ENCODE measurements at places on chromosomes 3 and 15. TPM values are rescaled to one million over a fixed set of nuclear protein-coding genes. Genes with fewer than 3 reads are reported as not detected.

Gene DISP2
- 1.0 TPM for total RNA-seq

Gene PRSS50
- total RNA-seq, result 1.4 TPM

Gene ISLR
- not detected for total RNA-seq

Gene CPN2
- not detected for total RNA-seq

Gene GPR149
- total RNA-seq, result not detected

DNA sequence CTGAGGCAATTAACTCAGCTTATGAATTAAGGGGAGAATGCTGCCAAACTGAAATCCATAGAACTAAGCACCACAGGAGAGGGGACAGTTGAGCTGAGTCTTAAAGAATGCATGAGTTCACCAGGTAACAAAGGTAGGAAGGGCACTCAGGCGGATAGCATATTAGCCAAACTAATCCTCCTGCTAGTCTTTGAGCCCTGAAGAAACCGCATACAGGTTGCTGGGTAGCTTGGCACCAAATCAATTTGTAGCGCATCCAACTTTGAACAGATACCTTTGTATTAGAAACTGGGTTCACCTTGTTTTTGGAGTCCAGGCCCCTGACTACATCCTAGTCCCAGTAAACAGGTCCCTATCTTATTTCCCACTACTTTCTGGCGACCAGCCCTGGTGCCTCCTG is 93.7 kb downstream of the FRMD4B start:
- peak; percentile 36 for DNase-seq

GRCh38 chr3:45084820-45085816 is 59.0 kb downstream of the CLEC3B start:
- DNase-seq, result no peak

DNA sequence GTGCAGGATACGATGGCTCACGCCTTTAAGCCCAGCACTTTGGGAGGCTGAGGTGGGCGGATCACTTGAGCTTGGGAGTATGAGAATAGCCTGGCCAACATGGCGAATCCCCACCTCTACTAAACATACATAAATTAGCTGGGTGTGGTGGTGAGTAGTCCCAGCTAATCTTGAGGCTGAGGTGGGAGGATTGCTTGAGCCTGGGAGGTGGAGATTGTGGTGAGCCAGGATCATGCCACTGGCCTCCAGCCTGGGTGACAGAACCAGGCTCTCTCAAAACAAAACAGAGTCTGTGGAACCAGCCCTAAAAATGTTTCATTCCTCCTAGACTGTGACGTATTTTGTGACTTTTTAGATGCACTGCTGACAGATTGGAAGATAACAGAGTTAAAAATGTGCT is 34.3 kb upstream of the RAD51 start:
- DNase-seq, result no peak

- DNase-seq, result no peak
Observed at GRCh38 chr3:193826159-193826795, 233.3 kb downstream of the OPA1 start.

DNA sequence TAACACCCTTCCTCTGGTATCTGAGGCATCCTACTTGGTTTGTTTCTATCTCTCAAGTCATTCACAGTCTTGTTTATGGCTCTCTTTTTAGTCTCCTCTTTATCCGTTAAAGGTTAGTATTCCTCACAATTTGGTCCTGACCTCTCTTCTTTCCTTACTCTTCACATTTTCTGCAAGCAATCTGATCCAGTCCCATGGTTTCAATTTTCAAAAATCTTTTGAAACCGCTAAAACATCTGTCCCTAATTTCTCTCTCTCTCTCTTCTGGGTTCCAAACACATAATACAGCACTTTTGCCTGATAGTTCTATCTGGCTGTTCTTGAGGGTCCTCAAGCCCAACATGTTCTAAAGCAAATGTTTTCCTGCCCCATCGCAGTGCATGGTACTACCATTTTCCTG is 149.0 kb downstream of the SERPINI1 start:
- no peak for DNase-seq

DNA sequence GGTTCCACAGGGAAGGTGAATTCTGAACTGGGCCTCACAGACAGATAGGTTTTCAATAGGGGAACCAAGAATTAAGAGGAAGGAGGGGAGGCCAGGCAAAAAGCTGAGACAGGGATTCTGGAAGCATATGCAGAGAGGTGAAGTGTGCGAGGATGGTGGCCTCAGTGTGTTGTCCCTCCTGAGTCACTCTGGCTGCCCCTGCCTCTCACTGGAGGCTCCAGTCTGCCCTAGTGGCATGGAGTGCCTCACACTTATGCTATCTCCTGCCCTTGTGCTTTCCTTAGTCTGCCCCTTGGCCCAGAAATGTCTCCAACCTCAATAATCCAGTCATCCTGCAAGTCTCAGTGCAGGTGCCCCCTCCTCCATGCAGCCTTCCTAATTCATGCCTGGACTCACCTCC is 32.2 kb upstream of the RBP1 start:
- DNase-seq, result no peak

DNA sequence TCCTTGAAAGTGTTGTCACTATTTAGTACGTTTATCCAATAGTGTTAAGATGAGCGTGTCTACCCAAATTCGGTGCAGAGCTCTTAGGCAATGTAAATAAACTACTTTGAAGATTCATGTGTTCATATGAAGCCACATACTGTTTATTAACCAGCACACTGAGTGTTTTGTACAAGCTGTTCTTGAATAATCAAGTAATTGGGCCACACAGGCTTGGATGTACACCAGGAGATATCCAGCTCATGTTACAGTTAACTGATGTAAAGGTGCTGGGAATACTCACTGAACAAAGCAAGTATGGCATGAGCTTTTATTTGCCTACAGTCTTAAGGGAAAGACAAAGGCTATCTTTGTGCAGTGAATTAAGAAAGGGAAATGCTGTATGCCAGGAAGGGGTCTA is 632 bp upstream of the DHX36 start:
- DNase-seq, result no peak

DNA sequence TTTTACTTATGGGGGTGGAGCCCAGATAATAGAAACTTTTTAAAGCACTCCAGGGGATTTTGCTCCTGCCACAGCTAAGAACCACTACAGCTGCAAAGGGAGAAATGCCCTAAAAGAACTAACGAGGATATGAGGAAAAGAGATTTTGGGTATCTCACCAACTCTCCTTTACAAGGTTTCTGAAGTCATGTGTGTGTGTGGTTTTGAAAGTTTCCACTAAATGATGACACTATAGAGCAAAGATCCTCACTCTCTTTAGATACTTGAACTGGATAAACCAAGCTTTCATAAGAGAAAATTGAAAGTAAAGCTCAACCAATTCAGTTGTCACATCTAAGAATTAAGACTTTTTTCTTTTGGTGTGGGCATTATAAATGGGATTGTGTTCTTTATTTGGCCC is 455.3 kb upstream of the ALCAM start:
- no peak for DNase-seq

- no peak for DNase-seq
Observed at GRCh38 chr15:96762566-96762965, 432.1 kb downstream of the NR2F2 start.

GRCh38 chr3:122493296-122493695 is 21.4 kb downstream of the KPNA1 start:
- DNase-seq, result no peak

- no peak for DNase-seq
Observed at GRCh38 chr3:53230789-53231188, 25.0 kb downstream of the TKT start.

GRCh38 chr3:127803619-127804018 is 18.7 kb downstream of the MGLL start:
- no peak for DNase-seq

GRCh38 chr3:38397320-38397719 is 50.7 kb downstream of the XYLB start:
- DNase-seq, result peak; percentile 75

DNA sequence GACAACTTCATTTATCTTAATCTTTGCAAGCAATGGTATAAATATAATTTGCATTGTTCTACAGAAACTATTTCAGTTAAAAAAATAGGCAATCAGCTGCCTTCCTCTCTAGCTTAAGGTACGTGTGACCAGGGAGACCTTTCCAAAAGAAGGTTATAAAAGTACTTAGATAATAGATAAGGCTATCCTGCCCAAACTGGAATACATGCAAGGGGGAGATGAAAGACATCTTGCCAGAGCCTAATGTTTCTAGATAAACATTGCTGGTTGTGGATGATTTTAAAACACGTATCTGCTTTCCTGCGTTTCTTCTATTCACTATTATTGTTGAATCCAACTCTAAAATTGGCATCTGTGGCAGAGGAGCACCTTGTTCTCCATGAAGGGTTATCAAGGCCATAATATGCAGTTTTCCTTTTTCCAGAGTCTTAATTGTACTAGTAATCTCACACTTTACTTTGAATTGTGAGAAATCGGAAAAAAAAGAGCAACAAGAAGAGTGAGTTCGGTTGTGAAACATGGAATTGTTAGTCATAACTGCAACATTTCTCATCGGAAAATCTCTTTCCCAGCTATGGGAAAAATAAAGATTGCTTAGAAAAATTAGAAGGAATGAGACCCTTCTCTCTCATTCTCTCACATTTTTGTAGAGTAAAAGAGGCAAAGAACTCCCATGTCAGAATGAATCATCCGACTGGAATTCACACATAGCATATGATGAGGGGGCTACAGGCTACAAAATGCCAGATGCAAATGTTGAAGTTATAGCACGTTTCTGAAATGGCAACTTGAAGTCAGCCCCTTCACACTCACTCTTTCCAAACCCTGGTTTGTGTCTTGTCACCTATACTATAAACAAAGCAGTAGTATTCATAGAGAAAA is 936.1 kb upstream of the NR2F2 start:
- no peak for DNase-seq

DNA sequence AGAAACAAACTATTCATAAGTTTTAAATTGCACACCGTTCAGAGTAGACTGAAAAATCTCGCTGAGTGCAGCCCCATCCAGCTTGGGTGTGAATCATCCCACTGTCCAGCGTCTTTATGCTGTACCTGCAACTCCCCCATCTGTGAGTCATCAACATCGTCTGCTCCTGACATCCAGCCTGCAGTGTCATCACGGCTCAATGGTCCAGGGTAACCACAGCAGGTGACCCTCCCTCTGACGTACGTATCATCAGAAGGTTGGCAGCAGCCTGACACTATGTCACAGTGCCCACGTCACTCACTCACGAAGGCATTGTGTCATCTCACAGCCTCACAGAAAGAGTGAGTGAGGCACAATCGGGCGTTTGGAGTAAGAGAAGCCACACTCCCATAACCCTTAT is 65.2 kb downstream of the TPRA1 start:
- DNase-seq, result no peak

GRCh38 chr3:14861031-14861430 is 42.3 kb downstream of the FGD5 start:
- no peak for DNase-seq

DNA sequence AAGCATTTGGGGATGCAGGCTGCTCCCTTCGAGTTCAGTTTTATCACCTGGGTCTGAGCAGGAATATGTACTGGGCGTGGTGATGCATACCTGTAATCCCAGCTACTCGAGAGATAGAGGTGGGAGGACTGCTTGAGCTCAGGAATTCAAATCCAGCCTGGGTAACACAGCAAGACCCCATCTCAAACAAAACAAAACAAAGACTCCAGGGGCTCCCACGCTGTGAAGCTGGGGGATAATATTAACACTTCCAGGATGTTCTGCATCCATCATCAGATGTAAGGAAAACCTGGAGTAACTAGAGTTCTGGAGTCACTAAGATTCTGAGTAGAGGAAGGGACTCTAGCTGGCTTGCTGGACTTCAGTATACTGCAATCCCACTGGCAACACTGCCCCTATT is 40.6 kb downstream of the LYZL4 start:
- DNase-seq, result peak; percentile 41

GRCh38 chr15:63974021-63974420 is 72.3 kb downstream of the DAPK2 start:
- DNase-seq, result no peak

DNA sequence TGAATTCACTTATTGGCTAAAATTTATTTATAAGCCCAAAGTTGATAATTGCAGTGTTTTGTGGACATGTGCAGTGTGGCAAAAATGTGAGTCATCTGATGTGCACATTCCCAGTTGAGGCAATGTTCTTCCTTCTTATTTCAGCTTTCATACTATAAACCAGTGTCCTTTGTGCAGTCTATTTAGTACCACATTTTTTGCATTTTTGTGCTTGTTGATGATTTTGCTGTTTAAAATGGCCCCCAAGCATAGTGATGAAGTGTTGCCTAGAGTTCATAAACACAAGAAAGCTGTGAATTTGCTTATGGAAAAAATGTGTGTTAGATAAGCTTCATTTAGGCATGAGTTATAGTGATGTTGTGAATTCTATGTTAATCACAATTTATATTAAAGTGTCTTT is 19.4 kb upstream of the IL20RB start:
- no peak for DNase-seq

DNA sequence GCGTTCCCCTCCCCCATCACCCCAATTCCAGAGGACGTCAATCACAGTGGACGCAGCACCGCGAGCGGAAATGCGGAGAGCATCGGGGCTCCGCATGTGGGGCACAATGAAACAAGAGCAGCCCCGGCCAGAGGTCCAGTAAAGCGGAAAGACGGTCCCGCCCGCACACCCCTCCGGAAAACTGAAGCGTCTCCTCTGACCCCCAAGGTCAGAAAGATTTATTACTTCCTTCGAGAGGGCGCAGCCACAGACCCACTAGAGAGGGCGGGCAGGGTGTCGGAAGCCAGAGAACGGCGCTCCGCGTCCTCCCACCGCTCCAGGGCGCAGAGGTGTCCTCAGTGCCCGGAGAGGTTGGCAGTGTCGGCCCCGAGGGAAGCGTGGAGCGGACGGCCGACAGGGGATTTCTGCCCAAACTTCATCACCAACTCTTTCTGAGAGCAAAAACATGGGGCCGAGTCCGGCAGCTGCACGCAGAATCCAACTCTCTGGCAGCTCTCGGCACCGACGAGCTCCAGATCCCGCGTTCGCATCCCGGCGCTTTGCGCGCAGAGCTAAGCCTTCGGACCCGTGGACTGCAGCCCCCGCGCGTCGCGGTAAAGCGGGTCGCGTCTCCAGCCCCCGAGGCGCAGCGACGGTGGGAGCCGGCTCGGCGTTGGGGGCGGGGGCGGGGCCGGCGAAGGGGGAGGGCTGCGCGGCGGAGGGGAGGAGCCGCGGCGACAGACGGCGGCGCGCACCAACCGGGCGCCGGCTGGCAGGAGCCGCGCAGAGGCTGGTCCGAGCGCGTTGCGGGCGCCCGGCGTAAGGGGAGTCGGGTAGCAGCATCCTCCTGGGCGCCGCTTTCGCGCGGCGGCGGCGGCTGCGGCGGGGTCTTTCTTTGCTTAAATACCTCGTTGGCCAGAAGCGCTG is at the start of gene CHST2:
CHST2 (plus strand) TSS at position 763 of the 906 bp plus-strand sequence. CDS start 1,046 bp downstream, outside the sequence.
- peak; percentile 88 for DNase-seq

DNA sequence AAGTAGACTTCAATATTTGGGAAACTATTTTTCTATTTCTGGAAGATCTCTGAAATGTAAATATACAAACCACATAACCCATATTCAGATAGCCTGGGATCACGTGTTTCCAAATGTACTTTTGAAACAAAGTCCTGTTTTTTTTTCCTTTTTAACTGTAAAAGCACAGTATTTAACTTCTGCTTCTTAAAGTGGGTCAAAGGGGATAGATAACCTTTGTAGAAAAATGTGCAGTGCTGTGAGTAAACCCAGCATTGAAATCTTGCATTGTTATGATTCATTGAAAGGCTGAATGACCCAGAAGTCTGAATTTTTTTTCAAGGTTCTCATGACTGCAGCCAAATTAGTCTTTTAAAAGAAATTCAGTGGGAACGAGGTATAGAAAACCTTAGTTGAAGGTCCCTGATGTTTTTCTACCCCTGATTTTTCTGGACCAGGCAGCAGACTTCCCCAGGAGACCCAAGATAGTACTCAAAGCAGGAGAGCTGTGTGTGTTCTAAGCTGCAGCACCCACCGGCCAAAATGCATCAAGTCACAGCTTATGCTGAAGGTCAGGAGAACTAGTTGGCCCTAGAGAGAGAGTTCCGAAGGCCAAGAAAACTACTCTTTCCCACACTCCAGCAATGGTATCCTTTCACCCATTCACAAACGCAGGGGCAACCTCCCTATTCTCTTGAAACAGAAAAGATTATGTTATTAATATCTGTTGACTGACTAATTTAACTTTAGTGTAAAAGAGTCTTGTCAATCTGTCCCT is 43.6 kb upstream of the APH1B start:
- no peak for DNase-seq
